ENCODE measurements at places on chromosomes 16 and 17.

DNA sequence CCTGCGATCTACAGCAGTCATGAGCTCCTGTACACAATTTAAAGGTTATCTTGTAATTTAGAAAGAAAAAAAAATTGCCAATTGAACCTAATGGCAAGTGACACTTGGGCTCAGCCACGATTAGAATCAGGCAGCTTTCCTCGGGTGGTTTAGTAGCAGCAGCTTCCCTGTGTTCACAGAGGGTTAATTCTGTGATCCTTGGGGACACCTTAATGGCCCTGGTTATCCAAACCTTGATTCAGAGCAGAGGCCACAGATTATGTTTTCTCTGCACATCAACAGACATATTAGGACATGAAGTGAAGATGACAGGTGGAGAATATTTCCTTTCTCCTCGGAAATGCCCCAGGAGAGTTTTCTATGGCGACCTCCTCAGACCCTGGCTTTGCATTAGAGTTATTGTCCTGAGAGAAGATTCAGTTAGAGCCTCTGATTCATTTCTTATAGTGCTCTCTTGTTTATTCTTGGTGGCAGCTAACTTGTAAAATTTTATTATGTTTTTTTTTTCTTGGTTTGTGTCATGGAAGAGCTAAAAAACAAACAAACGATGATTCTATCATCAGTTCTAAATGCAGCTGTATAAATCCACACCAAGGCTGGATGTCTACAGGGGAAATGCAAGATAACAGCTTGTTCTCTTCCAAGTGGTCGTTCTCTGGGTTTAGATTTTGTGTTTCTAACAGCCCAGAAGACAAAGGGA, 351.2 kb upstream of the DYNLRB2 start:
- H3K4me3 ChIP-seq: no peak overlapping the region
- H3K27me3 ChIP-seq: peaks cover 49% of the 10 kb centered on the region
- DNase-seq: no peak
- no peak overlapping the region for H3K27ac ChIP-seq
- no peaks in the 10 kb centered on the region for H3K4me1 ChIP-seq
- no peaks in the 10 kb centered on the region for H3K36me3 ChIP-seq

GRCh38 chr17:4318596-4318995, 47.9 kb downstream of the UBE2G1 start:
- no peaks in the 10 kb centered on the region for H3K27me3 ChIP-seq
- no peak for DNase-seq
- no peak overlapping the region for H3K4me3 ChIP-seq
- no peaks in the 10 kb centered on the region for H3K36me3 ChIP-seq

GRCh38 chr17:1434150-1434549, 21.9 kb downstream of the CRK start:
- no peak for DNase-seq
- no peak overlapping the region for H3K4me3 ChIP-seq
- no peaks in the 10 kb centered on the region for H3K27me3 ChIP-seq
- H3K4me1 ChIP-seq: peaks cover 20% of the 10 kb centered on the region
- H3K36me3 ChIP-seq: no peaks in the 10 kb centered on the region
- H3K27ac ChIP-seq: no peak overlapping the region

GRCh38 chr16:10984509-10984908, 40.1 kb downstream of the CLEC16A start:
- no peaks in the 10 kb centered on the region for H3K27me3 ChIP-seq
- peak overlapping the region; percentile 79 for H3K27ac ChIP-seq
- no peaks in the 10 kb centered on the region for H3K36me3 ChIP-seq
- H3K4me3 ChIP-seq: no peak overlapping the region

- H3K36me3 ChIP-seq: peaks cover 4% of the 10 kb centered on the region
- DNase-seq: no peak
- no peak overlapping the region for H3K4me3 ChIP-seq
- H3K27me3 ChIP-seq: no peaks in the 10 kb centered on the region
- peaks cover 6% of the 10 kb centered on the region for H3K4me1 ChIP-seq
These were observed 44.6 kb downstream of the MYH13 start for GRCh38 chr17:10328206-10328605.

GRCh38 chr17:63221939-63222338, 224.2 kb downstream of the CYB561 start:
- H3K4me1 ChIP-seq: peaks cover 5% of the 10 kb centered on the region
- peaks cover 2% of the 10 kb centered on the region for H3K36me3 ChIP-seq
- no peaks in the 10 kb centered on the region for H3K27me3 ChIP-seq
- H3K27ac ChIP-seq: no peak overlapping the region
- no peak overlapping the region for H3K4me3 ChIP-seq

DNA sequence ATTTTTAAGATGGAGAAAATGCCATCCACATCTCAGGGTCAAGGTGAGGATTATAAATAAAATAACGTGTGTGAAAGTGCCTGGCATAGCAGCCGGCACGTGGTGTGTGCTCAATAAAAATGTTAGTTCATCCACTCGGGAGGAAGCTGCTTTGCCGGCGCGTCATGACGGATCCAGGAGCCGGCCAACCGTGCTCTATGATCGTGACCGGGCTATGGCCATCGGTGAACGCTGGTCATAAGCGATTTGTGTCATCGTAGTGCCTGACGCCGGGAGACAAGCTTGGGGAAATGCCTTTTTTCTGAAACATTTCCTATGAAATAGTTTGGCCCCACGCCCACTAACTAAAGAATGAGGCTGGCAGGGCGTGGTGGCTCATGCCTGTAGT, 74.0 kb downstream of the CMC2 start:
- H3K4me3 ChIP-seq: peak overlapping the region; percentile 86
- no peak overlapping the region for H3K27ac ChIP-seq
- peaks cover 10% of the 10 kb centered on the region for H3K36me3 ChIP-seq
- peaks cover 50% of the 10 kb centered on the region for H3K27me3 ChIP-seq

DNA sequence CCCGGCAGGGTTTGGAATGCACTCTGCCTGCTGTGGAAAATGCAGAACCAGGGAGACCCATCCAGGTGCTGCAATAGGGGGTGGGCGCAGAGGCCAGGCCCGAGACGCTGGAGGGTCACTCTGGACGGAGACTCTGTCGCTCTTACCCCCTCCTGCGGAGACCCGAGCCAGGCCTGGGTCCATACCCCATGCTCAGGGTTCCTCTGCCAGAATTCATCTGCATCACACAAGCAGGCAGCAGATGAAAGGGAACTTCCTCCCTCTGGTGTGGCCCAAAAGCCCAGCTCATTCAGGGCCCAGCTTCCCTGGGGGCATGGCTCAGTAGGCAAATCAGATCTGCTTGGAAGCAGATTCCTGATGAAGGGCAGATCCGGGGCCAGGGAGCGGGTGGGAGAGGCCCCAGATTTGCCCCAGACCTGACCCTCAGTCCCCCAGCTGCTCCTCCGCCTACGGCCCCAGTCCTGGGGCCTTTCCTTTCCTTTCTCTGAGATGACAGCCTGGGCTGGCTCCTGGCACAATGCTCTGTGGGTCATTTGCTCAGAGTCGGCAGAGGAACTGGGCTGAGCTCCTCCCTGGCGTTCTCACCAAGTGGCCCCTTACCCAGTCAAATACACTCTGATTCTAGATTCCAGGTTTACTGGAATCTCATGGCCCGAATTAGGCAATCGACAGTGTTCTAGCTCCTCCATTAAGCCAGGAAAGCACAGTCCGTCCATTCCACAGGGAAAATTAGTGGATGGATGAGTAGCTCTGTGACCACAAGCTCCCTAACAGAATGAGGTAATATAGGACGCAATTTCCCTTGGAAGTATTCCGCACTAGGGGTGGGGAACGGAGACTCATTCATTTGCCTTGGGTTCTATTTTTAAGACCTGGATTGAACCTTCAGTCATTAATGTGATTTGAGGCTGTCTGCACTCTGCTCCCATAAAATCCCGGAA, 19.1 kb upstream of the RASD1 start:
- H3K27me3 ChIP-seq: no peaks in the 10 kb centered on the region
- H3K36me3 ChIP-seq: no peaks in the 10 kb centered on the region
- peaks cover 4% of the 10 kb centered on the region for H3K4me1 ChIP-seq
- no peak for DNase-seq
- no peak overlapping the region for H3K27ac ChIP-seq

DNA sequence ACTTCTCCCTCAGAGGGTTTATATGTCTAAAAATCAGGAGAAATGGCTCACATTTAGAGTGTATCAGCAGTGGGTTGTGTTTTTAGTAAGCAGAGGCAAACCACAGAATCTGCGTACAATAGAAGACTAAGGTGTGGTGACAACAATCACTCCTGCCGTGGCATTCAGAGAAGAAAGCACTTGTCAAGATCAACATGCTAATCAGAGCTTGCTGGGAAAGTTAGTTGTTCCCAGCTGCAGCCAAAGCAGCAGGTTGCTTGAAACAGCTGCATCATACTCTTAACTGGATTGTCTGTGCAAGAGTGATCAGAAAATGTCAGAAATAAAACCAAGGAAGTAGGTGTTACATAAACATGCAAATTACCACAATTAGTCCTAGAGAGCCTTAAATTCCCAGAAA, 616.4 kb downstream of the CDH8 start:
- H3K27me3 ChIP-seq: no peaks in the 10 kb centered on the region
- H3K4me1 ChIP-seq: no peaks in the 10 kb centered on the region
- no peak overlapping the region for H3K4me3 ChIP-seq
- no peak for DNase-seq

DNA sequence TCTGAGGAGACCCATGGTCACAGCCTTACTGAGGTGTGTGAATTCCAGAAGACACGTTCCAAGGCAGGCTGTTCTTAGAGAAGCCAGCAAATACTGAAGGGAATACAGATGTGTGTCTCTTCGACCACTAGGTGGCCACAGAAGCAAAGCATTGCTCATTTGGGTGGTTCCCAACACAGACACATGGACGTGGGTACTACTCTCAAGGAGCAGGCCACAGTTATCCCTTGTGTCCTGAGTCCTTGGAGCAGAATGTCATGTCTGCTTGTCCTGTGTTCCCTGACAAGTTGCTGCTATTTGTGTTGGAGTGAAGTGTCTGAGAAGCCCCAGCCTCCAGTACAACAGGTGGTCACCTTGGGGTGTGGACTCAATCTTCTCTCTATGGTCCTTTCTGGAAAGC, 30.3 kb downstream of the HMOX2 start:
- peak; percentile 26 for DNase-seq
- H3K27me3 ChIP-seq: no peaks in the 10 kb centered on the region
- peaks cover 4% of the 10 kb centered on the region for H3K36me3 ChIP-seq
- peak overlapping the region; percentile 97 for H3K27ac ChIP-seq
- H3K4me3 ChIP-seq: peak overlapping the region; percentile 77

DNA sequence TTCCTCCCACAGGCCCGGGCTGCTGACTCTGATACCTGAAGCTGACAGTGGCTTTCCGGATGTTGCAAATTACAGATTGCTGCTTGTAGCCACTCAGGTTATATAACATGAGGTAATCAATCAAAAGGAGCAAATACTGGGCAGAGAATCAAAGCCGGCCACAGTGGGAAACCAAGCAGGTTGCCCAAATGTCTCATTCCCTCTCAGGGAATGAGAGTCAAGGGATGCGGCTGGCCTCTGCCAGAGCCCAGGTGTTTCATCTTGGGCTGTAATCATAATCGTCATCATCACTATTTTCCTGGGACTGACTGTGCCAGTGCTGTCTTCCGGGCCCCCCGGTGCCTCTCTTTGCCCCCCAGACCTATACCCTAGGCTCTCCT, 292.4 kb upstream of the FOXF1 start:
- no peak for DNase-seq
- H3K4me3 ChIP-seq: no peak overlapping the region
- H3K4me1 ChIP-seq: peaks cover 2% of the 10 kb centered on the region
- peaks cover 44% of the 10 kb centered on the region for H3K27me3 ChIP-seq

DNA sequence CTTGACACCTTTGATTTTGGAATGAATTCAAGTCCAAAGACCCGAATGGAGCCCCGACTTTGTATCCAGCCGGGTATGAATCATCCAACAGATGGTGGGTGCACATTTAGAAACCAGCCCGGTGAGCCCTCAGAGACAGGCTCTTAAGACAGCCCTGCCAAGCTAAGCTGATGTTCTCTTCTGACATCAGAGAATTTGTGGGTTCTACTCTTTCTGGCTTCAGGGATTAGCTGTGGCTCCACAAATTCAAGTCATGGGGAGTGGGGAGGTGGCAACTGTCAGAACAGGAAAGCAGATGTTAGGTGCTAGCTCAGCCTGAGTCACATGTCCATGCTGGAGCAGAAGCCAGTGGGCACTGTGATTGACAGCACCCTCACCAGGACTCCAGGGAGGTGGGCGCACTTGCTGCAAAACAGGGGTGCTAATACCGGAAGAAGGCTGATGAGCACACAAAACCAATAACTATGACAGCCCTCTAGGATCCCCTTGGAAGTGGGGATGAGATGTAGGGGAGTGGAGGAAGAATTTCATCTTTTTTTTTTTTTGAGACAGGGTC, 31.4 kb upstream of the XYLT2 start:
- H3K27me3 ChIP-seq: peaks cover 47% of the 10 kb centered on the region
- peaks cover 7% of the 10 kb centered on the region for H3K36me3 ChIP-seq
- DNase-seq: no peak
- H3K27ac ChIP-seq: no peak overlapping the region
- H3K4me1 ChIP-seq: peaks cover 6% of the 10 kb centered on the region
- H3K4me3 ChIP-seq: no peak overlapping the region

DNA sequence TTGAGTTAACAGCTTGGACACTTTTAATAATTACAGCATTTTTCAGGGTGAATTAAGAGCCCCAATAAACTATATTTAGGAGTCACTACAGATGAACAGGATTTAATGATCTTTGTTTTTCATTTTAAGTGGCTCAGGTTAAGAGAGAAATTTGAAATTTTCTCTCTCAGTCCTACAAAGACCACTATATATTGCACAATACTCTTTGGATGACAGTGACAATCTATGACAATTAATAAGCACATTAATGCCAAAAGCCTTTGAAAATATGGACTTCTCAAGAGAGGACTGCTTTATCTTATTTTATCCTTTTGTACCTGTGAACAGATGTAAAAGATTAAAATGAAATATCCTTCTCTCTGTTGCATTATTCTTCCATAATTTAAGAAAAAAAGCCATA, 151.1 kb upstream of the IRX5 start:
- H3K4me1 ChIP-seq: no peaks in the 10 kb centered on the region
- H3K27ac ChIP-seq: no peak overlapping the region
- H3K27me3 ChIP-seq: peaks cover 5% of the 10 kb centered on the region

DNA sequence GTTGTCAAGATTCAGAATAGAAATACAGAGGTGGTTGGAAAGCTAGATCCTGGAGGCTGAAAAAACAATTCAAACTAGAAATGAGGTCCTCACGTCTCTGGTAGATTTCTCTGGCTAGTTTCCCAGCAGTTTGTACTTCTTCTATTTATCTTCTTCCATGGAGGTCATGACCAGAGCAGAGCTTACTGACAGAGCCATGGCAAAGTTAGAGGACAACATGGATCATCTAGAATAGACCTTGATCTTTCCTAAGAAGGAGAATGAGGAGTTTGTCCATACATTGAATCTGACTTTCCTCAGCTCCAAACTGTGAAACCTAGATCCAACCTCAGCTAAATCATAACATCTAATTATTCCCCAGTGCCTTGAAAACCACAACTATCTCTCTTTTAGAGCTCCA, 900.8 kb upstream of the GOT2 start:
- H3K4me3 ChIP-seq: no peak overlapping the region
- no peaks in the 10 kb centered on the region for H3K27me3 ChIP-seq
- H3K4me1 ChIP-seq: no peaks in the 10 kb centered on the region
- no peak for DNase-seq

GRCh38 chr17:39894681-39895376, 23.6 kb downstream of the GSDMB start:
- H3K4me1 ChIP-seq: peaks cover 8% of the 10 kb centered on the region
- DNase-seq: no peak
- H3K4me3 ChIP-seq: no peak overlapping the region
- peak overlapping the region; percentile 39 for H3K27ac ChIP-seq
- H3K27me3 ChIP-seq: peaks cover 20% of the 10 kb centered on the region
- peaks cover 2% of the 10 kb centered on the region for H3K36me3 ChIP-seq

- H3K4me3 ChIP-seq: no peak overlapping the region
- no peak overlapping the region for H3K27ac ChIP-seq
- peaks cover 39% of the 10 kb centered on the region for H3K27me3 ChIP-seq
- no peak for DNase-seq
- peaks cover 4% of the 10 kb centered on the region for H3K36me3 ChIP-seq
These were observed 10.8 kb upstream of the GCSH start for GRCh38 chr16:81106826-81107503.
